ENCODE measurements at places on chromosomes 12 and 14.

- no peak for DNase-seq
These were observed 158.6 kb downstream of the ANO4 start for GRCh38 chr12:100953217-100953616.

- DNase-seq, result peak; percentile 58
These were observed 141.4 kb downstream of the PPM1H start for GRCh38 chr12:62793256-62794217.

- no peak for DNase-seq
These were observed 87.2 kb upstream of the CDKN3 start for GRCh38 chr14:54309615-54310014.

DNA sequence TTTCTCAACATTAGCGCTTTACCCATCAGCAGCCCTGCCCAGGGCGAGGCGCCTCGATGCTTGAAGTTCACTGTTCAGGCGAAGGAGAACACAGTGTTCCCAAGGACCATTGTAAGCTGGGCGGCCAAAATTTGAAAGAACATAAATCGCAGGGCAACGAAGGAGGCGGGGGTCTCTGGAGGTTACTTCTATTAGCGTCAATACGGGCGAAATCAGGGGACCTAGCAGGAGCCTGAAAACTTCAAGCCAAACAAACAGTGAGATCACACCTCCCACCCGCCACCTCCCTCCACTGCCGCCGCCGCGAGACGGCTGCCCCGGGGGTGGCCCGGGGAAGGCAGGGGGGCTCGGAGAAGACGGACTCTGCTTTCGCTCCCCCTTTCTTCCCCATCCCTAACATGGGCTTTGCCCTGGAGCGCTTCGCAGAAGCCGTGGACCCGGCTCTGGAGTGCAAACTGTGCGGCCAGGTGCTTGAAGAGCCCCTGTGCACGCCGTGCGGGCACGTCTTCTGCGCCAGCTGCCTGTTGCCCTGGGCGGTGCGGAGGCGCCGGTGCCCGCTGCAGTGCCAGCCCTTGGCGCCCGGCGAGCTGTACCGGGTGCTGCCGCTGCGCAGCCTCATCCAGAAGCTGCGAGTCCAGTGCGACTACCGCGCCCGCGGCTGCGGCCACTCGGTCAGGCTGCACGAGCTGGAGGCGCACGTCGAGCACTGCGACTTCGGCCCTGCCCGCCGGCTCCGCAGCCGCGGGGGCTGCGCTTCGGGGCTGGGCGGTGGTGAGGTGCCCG lies at the start of gene PDZRN4:
TSS of gene PDZRN4 (plus strand) at position 263 of the 783 bp plus-strand sequence.
- DNase-seq, result no peak

- no peak for DNase-seq
These were observed 1940.0 kb upstream of the SEL1L start for GRCh38 chr14:83473416-83474235.

DNA sequence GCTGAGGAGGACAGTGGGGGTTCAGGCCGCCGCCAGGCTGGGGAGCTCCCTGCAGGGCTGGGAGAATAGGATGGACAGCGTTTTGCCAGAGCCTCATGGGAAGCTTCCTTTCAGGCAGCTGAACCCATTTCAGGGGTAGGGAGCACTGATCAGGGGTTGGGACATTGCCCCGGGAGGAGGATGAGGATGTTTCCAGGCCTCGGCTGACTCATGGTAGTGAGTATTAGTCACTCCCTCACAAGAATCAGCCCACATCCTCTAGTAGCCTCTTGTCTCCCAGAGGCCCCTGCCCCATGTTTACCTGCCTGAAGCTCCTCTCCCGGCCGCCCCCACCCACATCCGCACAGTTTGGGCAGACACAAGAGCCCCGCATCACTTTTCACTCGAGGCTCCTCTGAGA lies 89.8 kb downstream of the ZFP36L1 start:
- DNase-seq, result no peak

GRCh38 chr12:42568952-42569915 lies 20.3 kb downstream of the PRICKLE1 start:
- DNase-seq, result peak; percentile 32

DNA sequence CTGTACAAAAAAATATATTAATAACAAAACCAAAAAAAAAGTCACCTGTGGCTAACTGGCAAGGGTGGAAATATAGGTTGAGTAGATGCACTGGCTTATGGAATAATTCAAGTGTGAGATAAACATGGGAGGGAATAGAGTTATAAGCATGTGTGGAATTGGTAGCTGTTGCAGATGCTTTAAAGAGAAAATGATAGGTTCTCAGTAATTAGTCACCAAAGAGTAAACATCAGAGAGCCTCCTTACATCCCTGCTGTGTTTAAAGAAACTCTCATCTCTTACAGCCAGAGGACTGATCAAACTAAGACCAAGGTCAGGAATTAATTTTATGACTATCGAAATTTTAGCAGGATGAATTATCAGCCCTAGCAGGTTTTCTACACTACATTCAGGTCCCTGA lies 70.5 kb downstream of the EGLN3 start:
- DNase-seq, result no peak

DNA sequence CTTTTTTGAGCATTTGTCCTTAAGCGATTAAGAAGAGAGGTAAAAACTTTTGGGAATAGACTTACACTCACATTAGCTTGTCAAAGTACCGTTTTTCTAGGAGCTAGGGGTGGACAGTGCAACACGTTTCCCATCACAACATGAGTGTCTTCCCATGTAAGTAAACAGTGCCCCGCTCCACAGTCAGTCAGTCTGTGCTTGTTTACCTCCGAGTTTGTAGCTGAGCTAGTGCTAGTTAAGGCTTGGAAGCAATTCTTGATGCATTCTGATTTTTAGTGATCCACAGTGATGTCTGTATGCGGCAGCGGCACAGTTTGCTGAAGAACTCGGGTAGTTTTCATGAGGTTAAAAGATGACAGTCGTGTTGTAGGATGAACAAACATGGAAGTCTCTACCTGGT lies 941 bp downstream of the ZDHHC17 start:
- DNase-seq, result no peak

- DNase-seq, result no peak
These were observed 236.0 kb downstream of the BCL11B start for GRCh38 chr14:99035712-99036610.

GRCh38 chr12:91009319-91009950 lies 4.7 kb upstream of the EPYC start:
- no peak for DNase-seq

- no peak for DNase-seq
These were observed 899 bp downstream of the TPCN1 start for GRCh38 chr12:113221997-113222729.

- DNase-seq, result no peak
These were observed 700 bp downstream of the CDK4 start for GRCh38 chr12:57751432-57751787.

DNA sequence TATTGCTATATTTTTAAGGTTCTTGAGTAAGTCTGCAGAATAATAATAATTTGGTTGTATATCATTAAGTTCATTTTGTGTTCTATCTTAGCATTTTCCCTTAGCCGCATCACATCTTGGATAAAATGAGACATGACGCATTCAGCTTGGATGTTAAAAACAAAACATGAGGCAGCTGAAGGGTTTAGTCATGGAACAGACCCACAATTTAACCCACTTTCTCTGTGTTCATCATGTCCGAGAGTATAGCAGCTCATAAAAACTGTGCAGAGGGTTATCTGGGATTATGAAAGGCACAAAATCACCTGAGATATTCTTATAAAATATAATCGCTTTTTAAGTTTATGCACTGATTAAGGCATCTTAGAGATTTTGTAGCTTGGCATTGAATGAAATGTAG lies 219.3 kb downstream of the TRHDE start:
- no peak for DNase-seq

DNA sequence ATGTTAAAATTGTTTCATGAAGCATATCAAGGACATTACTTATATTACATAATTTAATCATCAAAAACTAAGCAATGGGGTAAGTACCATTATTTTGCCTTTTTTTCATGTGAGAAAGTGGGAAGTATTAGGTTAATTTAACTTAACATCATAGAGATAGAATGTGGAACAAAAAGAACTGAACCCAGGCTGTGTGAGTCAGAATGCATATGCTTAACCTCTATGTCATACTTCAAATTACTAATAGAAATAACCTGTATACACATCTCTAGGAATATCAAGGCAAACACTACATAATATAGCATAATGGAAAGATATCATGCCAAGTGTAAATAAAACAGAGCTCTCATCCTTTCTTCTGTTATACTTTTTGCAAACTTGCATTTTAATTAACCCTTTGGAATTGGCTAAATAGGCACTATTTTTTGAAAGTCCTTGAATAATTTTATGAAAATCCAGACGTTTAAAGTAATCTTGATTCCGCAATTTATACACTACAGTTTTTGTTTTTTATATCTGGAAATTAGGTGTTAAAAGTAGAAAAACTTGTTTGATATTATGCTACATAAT lies 777.7 kb downstream of the SLC6A15 start:
- no peak for DNase-seq

DNA sequence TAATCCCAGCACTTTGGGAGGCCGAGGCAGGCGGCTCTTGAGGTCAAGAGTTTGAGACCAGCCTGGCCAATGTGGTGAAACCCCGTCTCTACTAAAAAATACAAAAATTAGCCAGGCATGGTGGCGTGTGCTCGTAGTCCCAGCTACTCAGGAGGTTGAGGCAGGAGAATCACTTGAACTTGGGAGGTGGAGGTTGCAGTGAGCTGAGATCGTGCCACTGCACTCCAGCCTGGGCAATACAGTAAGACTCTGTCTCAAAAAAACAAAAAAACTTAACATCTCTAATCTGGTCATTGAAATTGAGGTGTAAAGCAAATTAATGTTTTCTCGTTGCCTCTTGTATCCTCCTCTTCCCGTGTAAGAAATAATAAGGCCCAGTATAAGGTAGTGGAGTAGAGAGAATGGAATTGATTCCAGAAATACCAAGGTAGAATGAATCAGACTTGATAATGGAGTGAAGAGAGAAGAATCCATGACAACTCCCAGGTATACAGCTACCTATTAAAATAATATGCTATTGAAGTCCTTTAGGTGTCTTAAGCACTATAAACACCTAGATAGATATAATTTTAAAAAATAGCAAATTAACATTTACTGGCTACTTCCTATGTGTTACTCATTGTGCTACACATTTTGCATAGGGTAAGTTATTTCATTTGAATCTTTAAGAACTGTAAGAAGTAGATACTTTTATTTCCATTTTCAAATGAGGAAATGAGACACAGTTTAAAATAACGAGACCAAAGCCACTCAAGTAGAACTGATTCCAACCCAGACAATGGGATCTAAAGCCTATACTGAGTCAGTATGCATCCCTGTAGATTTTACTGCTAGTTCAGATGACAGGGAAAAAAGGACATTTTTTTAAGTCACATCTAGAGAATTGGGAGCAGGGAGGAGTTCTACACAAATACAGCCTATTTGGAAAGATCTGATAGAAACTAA lies 23.2 kb downstream of the RAP1B start:
- DNase-seq, result no peak

DNA sequence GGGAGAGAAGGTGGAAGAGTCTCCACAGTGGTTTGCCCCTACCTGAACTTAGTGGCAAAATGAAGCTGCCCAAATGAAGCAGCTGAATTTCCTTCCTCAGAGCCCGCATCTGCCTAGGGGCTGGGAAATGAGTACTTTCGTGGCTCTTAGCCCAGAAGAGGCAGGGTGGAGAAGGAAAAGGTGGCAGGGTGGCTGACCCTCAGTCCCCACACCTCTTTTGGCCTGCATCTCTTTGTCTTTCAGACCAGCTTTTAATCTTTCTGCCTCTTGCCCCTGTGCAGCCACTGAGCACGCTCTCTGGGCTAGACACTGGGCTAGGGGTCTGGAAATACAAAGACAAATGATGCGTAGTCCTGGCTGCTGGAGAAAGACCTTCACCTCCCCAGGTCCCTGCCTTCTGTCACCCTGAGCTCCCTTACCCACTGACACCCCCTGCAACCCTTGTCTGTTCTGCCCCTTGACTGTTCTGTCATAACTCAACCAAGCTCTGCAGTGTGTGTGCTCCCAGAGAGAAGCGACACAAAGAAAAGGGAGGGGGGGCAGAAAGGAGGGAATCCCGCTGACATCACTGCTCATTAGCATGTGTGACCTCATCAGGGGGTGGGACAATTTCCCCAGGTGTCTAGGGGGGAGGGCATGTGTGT lies 371 bp upstream of the REM2 start:
- DNase-seq, result peak; percentile 54

DNA sequence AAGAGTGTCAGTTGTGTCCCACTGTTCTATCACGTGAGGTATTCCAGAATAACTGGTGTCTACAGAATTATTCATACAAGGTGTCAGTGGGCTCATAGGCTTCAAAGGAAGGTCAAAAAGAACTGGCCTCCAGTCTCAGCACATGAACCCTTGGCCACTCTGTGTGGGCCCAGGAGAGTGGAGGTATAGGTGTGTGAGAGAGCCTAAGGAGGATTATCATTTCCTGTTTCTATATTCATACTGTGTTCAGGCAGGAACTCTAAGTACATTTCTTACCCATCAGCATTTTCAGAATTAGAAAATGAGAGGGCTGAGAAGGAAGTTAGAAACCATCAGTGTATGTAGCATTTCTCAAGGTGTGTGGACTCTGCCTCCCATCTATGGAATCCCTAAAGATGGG lies 87.0 kb downstream of the BTG1 start:
- no peak for DNase-seq

DNA sequence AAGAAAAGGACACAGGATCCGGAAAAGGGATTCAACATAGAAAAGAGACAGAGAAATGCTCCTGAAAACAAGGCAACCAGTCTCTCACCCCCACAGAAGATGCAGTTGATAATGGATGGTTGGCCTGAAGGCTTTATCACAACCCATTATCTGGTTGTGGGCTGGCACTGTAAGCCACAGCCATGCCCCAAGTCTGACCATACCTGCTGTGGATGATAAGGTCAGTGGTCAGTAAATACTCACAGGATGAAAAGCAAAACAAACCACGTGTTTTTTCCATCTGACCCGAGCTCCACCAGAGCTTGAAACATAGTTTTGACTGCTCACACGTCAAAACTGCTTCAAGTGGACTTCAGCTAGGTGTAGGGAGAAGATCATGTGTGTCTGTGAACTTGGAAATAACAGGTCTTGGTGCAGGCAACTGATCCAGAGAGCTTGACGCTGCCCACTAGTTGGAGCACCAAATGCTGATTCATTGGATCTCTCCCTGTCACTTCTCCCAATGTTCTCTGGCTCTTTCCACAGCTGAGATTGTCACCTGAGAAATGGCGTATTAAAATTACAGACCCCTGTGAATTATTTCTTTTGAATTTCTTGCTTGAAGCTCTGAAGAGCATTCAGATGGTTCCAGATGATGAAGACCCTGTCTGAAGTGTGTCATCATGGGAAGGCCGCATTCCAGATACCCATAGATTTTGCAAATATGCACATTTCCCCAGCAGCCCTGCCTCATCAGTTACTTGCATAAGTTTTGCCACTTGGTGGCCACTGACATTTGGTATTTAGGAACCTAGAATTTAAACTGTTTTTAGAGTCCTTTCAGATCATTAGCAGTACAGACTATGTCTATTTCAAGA lies 8.5 kb downstream of the TMEM233 start:
- DNase-seq, result no peak

GRCh38 chr14:92292673-92293072 lies 30.3 kb upstream of the SLC24A4 start:
- DNase-seq, result no peak
